BE2C (cell line): ENCODE measurements at places on chromosomes 4 and X.

- DNase-seq = peak; percentile 37
Observed at GRCh38 chr4:163548481-163549243, 54.2 kb downstream of the TMA16 start.

DNA sequence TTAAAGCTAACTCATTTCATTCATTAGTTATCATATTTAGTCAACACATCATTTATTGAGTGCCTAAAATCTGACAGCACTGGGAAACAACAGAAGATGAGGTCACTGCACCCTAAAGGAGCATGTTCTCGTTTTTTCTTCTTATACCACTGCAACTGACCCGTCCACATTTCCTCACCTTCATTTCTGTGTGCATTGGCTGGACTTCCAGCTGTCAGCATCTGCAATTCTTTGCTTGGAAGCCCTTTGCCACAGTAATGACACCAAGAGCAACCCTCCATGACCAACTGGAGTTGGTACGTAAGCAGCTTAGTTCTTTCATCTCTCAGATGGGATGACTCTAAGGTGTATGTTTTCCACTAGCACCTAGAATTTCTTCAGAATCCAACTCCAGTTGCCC is 13.2 kb downstream of the SHROOM3 start:
- no peak for DNase-seq

DNA sequence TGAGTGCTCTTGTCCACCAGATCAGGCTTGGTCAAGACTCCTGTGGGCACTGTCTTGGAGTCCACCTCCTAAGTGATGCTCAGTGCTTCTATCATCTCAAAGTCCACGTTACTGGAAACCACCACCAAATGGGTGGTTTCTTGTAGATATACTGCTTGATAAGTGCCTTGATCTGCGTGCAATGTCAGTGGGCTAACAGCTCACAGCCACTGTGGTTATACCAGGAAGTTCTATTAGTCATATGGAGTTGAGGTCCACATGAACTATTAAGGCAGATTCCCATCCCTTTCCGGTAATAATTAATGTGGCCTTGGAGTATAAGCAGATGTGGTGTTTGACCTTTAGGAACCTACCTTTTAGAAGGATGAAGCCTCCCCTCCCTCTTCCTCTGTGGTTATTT is 161.9 kb downstream of the ZNF518B start:
- no peak for DNase-seq

DNA sequence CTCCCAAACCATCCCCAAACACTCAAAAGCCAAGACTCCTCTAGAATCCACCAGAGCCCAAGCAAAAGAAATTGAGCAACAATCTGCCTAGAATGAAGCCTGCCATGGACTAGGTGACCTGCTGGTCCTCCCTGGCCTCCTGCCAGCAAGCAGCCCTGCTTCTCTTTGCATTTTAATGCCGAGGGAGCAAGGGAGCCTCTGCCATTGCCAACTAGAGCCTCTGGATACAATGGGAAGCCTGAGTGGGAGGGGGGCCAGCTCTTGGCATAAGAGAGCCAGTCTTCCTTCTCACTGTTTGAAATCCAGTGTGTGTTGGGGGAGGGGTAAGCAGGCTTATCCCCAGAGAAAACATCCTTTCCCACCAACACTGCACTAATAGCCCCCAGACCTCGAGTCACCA is 1.5 kb upstream of the GDPD2 start:
- DNase-seq = no peak

GRCh38 chr4:127217586-127218229 is 415.0 kb upstream of the INTU start:
- no peak for DNase-seq

DNA sequence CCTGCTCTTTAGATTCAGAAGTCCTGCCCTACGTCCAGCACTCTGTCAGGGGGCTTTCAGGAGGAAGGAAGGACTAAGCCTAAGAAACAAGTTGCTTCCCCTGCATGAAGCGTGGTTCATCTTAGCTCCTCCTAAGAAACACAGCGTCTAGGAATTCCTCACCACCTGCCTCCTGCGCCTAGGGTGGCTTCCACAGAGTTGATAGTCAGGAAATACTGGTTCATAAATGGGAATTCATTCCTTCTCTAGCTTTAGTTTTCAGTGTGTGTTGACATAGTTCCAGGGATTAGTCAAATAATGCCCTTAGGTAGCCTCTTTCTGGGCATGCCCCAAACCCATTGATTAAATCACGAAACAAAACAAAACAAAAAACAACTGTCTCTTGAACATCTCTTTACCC is 1.7 kb upstream of the MXRA5 start:
- no peak for DNase-seq

GRCh38 chr4:85187106-85187505 is 220.6 kb upstream of the WDFY3 start:
- no peak for DNase-seq

GRCh38 chrX:21632027-21632426 is 26.1 kb downstream of the KLHL34 start:
- DNase-seq = no peak

DNA sequence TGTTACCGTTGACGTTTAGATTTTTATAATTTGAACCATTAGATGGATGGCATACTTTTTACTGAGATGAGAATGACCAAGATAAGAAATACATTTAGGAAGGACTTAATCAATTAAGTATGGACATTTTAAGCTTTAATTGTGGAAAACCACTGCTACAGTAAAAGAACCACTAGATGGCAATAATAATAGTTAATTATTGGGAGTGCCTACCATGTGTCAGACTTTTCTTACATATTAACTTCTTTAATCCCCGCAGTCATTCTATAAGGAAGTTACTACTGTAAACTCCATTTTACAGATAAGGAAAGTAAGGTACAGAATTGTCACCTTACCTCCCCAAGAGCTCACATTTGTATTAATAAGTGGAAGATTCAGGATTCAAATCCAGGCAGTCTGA is 48.5 kb upstream of the MYOZ2 start:
- DNase-seq = no peak
